B cell (primary cell): ENCODE measurements at places on chromosomes 12 and 14.

GRCh38 chr14:94173471-94173884 is 644 bp upstream of the PPP4R4 start:
- no peak for DNase-seq

DNA sequence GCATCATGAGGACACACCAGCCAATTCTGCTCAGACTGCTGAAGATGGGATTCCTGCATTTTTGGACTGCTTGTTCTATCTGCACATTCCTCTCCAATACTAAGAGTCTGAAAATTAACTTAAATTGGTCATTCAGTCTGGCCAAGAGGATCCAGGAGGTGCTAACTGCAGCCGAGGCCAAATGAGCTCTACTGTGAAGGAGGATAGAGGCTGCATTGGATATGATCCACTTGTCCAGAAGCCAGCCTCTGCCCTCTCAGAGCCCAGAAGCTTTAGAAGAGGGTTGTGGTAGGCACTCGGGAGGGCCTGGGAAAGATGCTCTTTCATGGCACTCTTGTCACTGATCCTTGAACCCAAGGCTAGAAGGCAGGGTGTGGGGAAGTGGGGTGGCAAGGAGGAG is 37.1 kb upstream of the PLEK2 start:
- DNase-seq: no peak

GRCh38 chr14:53948205-53948884 is 8.3 kb downstream of the BMP4 start:
- DNase-seq: no peak

DNA sequence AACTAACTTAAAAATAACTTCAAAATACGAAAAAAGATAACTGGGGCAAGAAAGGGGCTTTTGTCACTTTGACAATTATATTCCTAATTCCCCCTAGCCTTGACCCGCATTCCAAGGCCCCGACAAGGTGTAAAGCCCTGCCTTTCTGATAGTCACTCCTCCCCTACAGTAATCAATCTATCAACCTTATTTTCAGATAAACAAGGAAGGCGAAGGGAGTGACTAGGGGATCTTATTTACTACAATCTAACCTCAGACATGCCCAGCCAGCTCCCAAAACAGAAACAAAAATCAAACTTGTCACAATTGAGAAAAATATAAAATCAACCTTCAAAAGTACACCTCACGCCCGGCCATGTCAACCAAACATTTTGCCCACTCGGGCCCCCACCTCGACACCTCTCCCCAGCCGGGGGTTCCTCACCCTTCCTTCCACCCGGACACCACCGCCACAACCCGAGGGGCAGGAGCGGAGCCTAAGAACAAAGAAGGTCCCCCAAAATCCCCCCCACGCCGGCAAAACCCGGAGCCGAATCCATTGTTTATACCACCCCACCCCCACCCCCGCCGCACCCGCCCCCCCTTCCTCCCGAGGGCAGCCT is 562 bp downstream of the ZFYVE1 start:
- DNase-seq: no peak

DNA sequence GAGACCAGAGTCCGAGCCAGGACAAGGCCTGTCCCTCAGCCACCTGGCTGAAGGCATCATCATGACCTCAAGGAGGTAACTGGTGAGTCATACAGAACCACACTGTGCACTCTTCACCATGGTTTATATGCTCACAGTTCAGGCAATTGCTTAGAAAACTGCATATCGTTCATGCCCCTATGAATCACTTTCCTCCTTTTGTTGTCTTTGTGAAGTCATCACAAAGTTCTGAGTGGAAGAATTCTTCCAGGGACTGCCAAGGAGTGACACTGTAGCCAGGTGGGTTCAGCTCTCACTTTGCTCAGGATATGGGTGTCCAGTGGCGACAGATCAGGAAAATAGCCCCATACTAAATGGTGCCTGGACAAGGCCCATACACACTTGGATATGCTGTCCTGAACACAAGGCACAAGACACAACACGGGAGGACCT is 92.5 kb downstream of the DPF3 start:
- no peak for DNase-seq

GRCh38 chr12:123727878-123728277 is 15.7 kb downstream of the ATP6V0A2 start:
- DNase-seq: no peak
